ENCODE measurements at places on chromosomes 1 and 21.

GRCh38 chr1:57901208-57901919 lies 477.5 kb upstream of the DAB1 start:
- DNase-seq, result no peak

- no peak for DNase-seq
Observed at GRCh38 chr1:215529111-215529510, 38.0 kb upstream of the KCTD3 start.

DNA sequence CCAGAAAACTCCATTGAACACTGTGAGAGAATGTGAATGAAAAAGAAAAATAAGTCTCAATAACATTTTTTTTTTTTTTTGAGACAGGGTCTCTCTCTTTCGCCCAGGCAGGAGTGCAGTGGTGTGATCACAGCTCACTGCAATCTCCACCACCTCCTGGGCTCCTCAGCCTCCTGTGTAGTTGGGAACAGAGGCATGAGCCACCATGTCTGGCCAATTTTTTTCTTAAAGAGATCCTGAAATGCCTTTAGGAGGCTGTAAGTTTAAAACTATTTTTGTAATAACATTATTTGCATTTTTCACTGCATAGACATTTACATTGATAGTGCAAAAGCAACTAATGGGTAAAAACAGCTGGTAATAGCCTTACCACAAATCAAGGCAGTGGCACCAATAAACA lies 35.3 kb downstream of the GDAP2 start:
- DNase-seq, result no peak

DNA sequence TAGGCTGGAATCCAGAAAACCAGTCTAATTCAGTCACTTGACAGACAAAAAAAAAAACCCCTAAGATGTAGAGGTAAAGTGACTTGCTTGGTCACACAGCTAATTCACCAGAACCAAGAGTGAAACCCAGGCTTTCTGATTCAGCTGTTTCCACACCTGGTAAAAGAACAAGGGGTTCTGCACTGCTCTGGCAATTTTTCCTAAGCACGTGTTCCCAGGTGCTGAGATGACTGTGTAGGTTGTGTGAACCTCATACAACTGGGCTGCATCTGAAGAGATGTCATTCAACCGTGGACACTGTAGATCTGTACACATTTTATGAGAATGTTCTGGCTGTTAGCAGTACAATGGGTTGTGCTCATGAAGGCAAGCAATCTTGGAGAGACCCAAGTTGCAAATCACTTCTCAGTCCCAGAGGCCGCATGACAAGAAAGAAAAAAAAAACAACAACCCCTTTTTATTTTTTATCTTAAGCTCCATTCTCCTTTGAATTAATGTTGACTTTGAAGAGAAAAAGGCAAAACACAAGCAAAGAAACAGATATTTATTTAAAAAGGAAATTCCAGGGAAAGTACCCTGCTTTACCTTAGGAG lies 95.4 kb downstream of the INTS7 start:
- no peak for DNase-seq

- no peak for DNase-seq
Observed at GRCh38 chr1:153832293-153832692, 57.1 kb downstream of the SLC27A3 start.

DNA sequence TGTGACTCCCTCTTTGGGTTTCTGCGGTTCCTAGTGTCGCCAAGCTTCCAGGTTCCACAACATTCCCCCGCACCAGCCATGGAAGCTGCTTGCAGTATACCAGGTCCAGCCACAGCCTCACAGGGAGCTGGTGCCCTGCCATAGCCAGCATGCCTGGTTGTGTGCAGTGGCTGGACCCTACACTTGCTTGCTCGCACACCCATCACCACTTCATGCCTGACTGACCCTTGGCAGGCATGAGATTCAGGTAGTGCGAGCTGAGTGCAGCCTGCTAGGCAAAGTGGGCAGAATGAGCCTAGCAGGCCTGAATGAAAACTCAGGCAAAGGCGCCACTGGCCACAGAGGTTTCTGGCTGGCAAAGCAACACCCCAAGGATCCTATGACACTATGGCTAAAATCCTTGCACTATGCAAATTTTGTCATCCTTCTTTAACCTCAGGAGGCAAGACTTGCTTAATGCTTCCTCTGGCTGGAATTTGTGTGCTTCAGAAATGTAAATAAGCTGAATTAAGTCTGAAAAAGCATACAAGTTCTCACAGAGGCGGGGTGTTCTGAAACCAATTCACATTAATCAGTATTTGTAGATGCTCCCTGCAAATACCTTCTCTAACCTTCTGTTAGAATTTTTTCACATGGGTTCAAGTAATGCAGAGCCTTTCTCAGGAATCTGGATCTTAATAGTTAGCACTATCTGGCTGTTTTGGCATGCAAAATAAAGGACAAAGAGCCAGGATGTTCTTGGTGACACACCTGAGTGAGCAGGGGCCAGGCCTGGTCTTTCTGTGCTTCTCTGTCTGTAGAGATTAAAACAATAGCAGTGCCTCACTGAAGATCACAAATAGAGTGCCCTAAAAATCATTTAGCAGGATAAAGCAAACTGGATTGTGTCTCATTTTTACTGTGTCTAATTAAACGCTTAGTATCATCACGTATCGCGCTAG lies 256.9 kb downstream of the GPATCH2 start:
- DNase-seq, result no peak

DNA sequence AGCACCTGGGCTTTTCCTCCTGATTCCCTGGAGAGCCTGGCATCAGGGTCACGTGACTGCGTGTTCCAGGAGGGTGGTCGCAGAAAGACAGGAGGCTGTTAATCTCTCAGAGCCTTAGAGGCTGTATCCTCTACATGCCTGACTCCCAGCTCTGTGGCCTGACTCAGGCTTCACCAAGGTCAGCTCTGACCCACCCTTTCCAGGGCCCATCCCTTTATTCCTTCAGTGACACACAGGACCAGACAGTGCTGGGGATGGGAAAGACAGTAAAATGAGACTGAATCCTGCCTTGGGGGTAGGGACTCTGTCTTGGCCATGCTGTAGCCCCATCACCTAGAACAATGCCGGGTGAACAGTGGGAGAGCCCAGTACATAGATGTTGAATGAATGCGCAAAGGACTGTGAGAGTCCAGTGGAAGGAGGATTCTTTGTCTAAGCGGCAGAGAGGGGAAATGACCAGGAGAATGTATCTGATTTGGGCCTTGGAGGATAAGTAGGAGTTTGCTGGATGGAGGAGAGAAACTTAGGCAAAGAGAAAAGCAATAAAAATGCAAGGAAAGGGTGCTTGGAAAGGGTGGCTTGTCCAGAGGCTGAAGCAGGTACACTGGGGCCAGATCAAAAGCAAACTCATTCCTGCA lies 33.0 kb downstream of the EPHX1 start:
- DNase-seq, result no peak

DNA sequence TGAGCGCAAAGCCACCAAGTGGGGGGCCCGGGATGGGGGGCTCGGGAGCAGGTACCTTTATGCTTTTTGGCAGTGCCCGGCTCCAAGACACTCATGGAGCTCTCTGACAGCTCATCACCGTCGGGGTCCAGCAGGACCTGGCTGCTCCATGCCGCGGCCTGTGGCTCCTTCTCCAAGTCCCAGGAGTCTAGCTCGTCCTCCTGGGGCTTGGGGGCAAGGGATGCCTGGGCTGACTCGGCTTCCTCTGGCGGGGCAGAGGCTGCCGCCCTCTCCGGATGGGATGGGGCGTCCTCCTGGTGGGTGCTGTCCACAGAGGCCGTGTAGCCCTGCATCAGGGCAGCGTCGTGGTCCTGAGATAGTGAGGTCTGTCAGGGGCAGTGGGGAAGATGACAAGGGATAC lies 19.9 kb upstream of the PRDM15 start:
- no peak for DNase-seq

- no peak for DNase-seq
Observed at GRCh38 chr21:15620892-15621291, 108.9 kb upstream of the USP25 start.

DNA sequence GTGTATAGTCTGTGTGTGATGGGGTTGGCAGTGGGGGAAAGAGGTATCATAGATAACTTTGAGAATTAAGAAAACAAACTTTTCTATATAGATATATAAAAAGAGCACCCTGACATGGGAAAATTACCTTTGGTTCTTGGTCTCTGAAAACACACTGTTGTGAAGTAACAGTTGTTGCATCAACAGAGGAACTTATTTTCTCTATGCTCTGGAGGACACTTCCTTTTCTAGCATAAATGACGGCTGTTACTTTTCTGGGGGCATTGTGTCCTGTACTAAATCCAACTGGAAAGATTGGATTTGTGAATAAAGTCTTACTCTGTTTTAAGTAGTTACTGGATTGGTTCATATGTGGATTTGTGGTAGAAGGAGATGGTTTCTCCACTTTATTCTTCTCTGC lies 12.6 kb downstream of the LRIF1 start:
- DNase-seq, result no peak

GRCh38 chr1:183611021-183611420 lies 20.8 kb upstream of the NCF2 start:
- no peak for DNase-seq

DNA sequence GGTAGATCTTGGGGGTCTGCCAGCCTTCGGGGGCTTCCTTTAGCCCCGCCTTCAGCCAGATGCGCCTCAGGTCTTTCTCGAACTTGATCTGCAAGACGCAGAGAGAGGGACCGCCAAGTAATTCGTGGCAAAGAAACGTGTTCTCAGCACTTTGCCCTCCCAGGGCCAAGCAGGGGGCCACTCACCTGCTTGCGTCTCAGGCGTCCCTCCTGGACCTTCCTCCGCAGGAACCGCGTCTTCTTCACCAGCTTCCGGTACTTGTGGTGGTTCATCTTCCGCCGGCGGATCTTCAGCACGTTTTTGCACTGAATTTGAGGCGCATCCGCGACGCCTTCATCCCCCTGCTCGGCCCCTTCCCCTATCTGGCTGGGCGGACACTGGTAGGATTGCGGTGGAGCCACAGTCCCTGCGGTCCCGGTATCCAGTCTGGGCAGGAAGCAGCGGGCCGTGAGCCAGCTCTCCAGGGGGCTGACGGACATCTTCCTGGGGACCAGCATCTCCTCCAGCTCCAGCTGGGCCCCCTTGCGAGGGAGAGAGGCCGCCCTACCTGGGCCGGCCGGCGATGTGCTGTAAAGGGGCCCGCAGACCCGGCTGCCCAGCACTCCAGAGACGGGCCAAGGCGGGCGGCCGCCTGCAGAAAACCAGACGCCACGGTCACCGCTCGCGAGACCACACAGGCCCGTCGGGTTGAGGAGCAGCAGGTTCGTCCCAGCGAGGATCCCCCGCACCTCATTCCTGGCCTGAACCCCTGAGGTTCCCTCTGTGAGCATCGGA lies 1.0 kb downstream of the AURKAIP1 start:
- no peak for DNase-seq

- DNase-seq, result no peak
Observed at GRCh38 chr1:200072636-200073285, 45.3 kb downstream of the NR5A2 start.

GRCh38 chr1:211910913-211911485 lies 80.4 kb upstream of the LPGAT1 start:
- no peak for DNase-seq

DNA sequence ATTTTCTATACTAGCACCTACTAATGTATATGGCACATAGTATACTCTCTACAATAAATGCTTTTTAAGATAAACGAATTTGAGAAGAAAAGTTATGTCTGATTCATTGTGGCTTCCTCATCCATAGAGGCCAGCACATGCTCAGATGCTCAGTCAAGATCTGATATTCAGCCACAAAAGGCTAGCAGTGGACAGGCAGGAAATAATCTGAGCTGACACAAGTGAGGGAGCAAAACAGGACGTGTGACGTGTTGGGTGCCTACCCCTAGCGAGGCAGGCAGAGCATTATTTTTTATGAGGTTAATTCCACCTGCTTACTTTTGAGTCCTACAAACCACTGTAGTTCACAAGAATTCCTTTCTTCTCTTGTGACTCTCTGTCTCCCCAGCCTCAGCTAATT lies 550.9 kb downstream of the SMYD3 start:
- no peak for DNase-seq

DNA sequence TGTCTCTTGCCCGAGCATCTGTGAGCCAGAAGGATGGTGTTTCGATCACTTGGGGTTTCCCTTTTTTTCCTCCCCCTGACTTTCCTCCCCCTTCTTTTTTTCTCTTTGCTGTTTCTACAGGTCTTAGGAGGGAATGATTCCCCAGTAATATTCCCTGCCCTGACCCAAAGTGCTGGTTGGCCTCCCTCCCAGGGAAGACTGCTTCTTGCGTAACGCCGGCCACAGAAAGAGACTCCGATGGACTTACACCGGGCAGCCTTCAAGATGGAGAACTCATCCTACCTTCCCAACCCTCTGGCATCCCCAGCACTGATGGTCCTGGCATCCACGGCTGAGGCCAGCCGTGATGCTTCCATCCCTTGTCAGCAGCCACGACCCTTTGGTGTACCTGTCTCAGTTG lies 6.8 kb downstream of the RNF220 start:
- DNase-seq, result no peak

GRCh38 chr1:39410915-39411436 lies 80.5 kb upstream of the BMP8A start:
- DNase-seq, result peak; percentile 86

GRCh38 chr1:173603056-173603591 lies at the start of gene SLC9C2:
SLC9C2 (minus strand) TSS chr1:173603072; CDS start chr1:173601776, 1,296 bp downstream.
- no peak for DNase-seq

GRCh38 chr1:242002072-242002471 lies 3.2 kb upstream of the MAP1LC3C start:
- no peak for DNase-seq

DNA sequence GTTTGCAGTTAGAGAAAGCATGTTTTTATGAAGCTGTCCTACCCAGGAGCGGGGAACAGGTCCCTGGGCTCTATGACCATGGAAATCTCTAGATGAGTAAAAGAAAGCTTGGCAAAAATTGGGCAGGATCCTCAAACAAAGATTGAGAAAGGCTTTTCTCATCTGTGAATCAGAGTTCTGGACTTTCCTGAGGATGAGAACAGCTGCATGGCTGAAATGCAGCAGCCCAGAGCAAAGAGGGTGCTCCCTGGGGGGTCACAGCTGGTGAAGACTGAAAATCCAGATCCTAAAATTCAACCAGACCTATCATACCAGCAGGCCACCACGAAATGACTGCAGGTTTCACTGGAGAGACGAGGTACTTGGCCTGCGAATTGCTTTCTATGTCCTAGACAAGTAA lies 65.7 kb upstream of the APP start:
- no peak for DNase-seq

- no peak for DNase-seq
Observed at GRCh38 chr1:227314014-227314848, 4.1 kb downstream of the CDC42BPA start.

DNA sequence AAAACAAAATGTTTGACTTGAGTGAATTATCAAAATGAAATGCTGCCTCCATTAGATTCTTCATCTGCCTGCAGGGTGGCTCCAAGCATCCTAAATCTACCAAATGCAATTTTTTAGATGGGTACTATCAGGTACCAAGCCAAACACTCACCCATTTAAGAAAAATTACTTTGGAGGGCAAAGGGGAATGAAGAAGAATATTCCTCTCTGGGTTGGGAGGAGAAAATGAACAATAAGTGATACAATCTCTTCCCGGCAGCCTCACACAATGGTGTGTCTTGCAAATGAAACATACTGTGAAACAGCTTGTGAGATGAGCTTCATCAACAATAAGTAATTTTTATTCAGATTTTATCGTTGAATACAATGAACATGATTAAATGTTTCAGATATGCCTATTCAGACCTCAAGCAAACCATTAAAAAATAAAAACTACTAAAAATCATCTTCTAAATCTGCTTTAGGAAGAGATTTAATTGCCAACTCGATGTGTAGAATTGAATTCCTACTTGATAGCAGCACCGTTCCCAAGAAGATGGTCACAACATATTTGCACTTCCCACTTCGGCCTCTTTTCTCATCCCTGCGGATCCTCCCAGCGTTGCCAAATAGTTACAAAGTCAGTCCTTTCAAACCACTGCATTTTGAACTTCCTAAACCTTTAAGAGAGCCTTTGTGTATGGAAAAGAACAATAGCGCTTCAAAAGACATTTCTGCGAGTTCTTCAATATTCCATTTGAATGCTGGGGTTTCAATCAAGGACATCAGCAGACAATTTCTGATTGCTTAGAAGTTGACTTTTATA lies 2.7 kb downstream of the DAB1 start:
- no peak for DNase-seq

Measured in HS-5 (cell line).